Liver (tissue), 10 donors: ENCODE measurements at places on chromosomes 13 and 19.

DNA sequence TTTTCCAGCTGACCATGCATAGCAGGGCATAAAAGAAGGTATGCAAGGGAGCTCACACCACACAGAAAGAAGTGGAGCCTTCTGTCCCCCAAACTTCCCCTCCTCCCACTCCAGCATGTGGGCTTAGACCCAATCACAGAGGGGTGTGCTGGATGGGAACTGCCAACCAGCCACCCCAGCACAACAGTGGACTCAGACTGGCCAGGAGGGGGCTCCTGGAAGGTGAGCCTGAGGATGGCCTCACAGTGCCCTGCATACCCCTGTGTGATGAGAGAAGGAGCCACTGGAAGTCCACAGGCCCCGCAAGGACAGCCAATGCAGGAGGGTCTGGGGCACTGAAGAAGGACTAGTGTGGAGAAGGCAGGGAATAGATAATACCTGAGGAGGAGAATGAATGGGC is 106.9 kb upstream of the SERP2 start:
- DNase-seq = no peak

DNA sequence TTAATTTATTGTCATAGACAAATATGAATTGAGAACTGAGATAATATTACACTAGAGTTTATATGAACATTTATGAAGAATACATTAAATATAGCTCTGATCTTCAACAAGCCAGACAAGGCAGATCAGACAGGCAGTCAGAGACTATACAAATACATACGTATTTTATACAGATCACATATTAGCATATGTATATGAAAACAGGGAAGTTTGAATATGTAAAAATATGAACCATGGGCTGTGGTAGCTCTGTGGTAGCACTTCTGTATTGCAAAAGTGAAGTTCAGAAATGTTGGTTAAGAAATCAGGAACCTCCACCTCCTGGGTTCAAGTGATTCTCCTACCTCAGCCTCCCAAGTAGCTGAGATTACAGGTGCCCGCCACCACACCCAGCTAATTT is 20.7 kb downstream of the GPR180 start:
- DNase-seq = no peak

DNA sequence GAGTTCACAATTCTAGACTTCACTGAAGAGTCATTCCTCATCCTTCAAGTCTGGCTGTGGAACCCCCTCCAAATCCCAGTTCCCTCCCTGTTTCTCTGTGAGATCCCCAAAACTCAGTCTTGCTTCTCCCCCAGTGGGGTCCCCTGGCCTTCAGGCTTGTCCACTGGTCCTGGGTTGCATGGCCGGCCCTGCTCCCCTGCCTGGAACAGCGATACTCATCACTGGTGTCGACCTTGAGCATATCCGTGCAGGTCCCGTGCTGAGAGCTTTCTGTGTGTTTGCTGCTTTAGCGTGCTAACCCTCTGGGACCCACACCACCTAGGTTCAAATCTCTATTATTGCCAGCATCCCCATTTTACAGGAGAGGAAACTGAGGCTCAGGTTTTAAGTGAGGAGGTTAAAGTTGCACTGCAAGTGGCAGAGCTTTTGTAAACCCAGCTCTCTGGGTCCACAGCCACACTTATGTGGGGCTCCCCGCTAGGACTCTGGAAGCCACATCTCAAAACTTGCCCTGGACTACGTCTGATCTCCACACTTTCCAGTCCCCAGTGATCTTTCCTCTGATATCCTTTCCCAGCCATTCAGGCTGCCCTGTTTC is 15.5 kb downstream of the LIPE start:
- no peak for DNase-seq

DNA sequence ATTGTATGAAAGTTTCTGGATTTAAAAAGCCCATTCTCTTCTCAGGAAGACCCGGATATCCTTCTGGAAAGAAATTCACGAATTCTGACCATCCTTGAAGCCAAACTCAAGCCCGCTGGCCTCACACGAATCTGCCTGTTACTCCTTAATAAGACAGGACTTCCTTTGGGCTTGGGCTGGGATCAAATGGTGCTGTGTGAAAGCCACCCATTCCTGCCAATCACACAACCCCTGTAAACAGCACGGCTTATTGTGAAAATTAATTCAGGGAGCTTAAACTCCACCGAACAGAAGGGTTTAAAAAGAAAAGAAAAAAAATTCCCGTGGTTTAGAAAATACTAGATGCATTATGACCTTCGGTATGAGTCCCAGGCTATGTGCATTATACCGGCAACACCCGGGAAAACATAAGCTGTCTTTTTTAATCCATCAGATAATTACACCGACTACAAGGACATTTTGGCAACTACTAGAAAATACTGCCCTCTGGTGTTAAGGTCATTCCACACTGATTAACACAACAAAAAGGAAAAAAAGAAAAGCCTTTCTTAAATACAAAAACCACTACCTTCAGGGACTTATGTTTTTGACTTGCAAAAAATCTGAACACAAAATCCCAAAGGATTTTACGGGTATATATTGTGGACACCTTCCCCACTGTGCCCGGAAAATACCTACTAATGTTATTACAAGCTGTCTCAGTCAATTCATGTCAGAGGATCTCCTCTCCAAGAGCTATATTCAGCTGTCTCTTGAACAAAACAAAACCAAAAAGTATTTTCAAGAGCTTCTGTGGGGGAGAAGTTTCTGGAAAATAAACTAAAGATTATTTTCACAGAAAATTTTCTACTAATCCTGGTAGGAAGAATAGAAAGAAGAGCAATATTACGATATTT is 76.0 kb upstream of the LSM14A start:
- DNase-seq = no peak

DNA sequence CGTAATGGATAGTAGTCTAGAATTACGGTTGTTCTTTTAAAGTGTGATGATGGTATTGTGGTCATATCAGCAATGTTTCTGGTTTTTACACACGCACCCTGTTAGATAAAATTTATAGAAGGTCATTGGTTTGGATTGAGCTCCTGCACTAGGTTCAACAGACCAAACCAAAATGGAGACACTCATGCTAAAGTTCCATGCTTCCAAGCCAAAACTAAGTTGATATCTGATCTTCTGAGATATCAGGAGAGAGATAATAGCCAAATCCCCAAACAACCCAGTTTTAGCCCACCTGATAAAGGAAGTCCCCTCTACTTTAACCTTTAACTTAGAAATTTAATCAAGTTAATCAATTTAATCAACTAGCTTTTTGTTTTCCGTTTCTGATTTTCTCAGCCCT is 1.2 kb downstream of the NOSIP start:
- no peak for DNase-seq

GRCh38 chr19:15419413-15420025 is 731 bp upstream of the AKAP8L start:
- no peak for DNase-seq

DNA sequence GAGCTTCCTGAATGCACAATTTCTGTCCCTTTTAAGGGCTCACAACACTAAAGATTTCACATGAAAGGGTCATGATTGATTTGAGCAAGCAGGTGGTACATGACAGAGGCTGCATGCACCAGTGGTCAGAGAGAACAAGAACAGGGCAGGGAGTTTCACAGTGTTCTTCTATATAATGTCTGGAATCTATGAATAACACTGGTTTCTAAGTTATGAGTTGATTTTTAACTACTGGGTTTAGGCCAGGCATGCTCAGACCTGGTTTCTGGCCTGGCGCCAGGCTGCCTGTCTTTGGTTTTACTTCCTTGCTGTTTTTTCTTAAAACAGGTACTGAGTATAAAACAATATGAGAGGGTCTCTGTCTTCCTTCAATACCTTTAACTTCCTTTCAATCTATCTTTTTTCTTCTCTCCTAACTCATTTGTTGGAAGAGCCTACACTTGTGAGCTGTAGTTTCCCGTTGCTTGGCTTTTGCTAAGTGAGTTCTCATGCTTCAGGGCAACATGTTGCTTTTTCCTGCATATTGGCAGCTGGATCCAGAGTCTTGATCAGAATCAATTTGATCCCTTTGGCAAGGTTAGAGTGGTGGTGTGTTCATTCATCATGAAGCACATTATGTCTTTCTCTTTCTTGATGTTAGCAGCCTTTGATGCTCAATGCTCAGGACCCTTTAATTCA is 38.5 kb upstream of the FGF14 start:
- no peak for DNase-seq

DNA sequence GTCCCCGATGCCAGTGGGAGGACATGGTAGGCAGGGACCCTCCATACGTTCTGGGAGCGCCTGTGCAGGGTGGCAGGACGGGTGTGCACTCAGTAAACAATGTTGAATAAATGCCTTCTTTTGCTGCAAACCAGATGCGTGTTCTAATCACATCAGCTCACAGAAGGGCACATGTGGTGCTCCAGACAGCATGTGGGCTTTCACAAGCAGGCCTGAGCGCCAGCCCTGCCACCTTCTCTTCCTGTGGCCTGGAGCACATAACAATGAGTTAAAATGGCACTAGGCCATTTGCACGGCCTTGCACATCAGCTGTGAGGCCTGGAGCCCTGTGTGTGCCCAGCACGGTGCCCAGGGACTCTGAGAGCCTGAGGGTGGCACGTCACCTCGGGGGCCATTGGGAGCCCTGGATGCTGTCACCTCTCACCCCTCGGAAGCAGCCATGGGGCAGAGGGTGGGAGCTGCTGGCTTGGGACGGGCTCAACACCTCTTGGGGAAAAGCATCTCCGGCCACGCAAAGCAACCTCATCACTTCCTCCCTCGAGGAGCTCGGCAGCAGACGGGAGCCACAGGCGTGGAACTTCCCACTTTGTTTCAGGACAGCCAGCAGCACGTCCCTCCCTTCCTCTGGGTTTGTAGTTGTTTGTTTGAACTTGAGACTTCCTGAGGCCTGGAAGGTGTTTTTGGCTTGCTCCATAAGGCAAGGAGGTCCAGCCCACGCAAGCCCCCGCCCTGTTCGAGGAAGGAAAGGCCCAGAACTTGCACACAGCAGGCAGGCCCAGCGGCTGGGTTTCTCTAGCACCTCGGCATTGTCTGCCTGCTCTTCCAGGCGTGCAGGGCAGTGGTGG is 9.8 kb downstream of the MCF2L start:
- no peak for DNase-seq

DNA sequence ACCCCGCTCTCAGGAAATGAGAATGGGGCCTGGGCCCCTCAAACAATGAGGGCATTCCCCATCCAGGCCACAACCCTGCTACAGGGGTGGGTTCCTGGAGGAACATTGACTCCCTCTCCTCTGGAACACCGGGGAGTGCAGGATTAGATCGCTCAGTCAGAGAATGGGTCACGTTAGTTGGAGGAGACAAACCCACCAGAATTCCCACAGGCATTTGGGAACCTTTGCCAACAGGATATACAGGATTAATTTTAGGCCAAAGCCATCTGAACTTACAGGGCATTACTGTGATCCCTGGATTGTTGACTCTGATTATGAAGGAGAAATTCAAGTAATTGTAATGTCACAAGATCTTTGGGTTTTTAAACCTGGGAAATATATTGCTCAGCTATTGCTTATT is 2.6 kb downstream of the ERVK3-1 start:
- DNase-seq = no peak

GRCh38 chr13:51260154-51260553 is 38.0 kb downstream of the FAM124A start:
- DNase-seq = no peak

- DNase-seq = no peak
Measured at GRCh38 chr13:58852076-58852475, 1220.5 kb downstream of the PCDH17 start.

DNA sequence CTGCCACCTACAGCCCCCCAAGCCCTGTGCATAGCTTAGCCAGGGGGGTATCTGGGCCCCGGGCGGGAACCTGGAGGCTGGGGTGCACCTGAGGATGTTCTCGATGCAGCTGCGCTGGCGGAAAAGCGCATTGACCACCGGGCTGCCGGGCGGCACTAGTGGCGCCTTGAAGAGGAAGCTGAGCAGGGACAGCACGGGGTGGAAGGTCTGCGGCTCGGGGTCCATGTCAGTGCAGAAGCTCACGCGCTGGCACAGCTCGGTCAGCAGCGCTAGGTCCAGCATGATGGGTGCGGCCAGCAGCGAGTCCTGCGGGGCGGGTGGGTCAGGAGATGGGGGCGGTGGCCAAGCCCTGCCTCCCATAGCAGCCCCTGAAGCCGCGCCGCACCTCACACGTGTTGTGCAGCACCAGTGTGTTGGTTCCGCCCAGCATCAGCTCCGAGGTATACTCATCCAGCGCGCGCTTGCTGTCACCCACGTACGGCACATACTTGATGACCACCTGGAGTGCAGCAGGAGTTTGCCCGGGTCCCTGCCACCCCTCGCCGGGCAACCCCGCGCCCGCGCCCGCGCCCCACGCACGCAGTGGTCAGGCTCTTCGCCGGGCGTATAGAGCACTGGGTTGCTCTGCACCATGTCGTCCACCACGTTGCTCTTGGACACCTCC is 2.6 kb downstream of the ISYNA1 start:
- no peak for DNase-seq

DNA sequence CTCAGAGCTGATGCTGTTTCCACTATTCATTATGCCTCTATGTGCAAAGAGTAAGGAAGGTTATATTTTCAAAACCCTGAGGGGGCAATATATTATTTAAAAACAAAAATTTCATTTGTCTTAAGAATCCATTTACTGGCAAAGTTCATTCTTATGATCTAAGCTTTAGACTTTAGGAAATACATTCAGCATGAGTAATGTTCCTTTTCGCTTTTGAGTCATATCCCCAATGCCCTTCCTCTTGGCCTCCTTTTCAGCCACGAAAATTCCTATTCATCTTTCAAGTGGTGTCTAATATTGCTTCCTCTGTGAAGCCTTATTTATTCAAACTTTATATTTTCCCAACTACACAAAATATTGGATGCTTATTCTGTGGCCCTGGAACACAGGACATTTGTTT is 1317.0 kb downstream of the PCDH9 start:
- DNase-seq = no peak

DNA sequence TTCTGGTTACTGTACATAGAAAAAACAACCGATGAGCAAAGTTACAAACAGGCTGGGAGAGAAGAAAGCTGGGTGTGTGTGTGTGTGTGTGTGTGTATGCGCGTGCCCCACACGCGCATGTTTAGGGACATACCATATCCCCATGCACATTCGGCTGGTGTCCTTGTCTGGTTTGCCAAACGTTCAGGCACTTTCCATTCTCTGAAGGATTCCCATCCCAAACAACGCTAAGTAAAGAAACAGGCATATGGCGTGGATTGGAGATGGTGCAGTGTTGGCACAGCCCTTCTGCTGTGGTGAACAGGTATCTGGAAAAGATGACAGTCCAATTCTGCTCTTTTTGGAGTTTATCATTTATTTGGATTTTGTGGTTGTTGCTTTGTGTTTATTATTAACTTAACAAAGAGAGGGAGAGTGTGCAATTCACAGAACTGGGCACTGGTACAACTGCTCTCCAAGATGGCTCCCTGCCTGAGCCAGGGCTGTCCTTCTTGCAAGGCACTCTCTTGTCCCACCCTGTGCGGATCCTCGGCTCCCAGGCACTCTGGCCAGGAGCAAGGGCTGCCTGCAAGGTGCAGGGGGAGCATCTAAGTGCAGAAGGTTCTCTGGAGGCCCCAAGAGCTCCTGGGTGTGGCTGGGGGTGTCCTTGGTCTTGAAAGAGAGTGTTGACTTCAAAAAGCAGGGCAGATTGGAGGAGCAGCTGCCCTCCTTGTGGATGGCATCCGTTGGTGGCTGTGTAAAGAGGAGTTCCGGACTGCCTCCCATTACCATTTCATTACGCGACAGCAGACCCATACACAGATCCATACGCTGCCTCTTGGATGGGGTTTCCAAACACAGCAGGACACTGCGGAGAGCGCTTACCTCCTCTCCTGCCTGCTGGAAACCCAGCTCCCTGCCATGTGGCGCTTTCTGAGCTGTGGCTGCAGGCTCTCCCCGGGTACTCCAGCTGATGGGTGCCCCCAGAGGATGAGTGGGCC is 263.1 kb downstream of the ZNF536 start:
- no peak for DNase-seq
